Activated T-helper 1 cell treated with anti-CD3 and anti-CD28 coated beads, Interleukin-12 subunit alpha, Interleukin-12 subunit beta, Interleukin-2, Interleukin-4 antibody, amounts not matched to agents 30 ng/mL and 10 ng/mL and 1 ng/mL, durations not matched to agents 14 hours and 24 hours and 36 hours (primary cell): ENCODE measurements at places on chromosomes 4 and X. TPM values are rescaled to one million over a fixed set of nuclear protein-coding genes. Genes with fewer than 3 reads are reported as not detected.
A peak's percentile ranks its signal among the peaks of the same experiment; 100 is the strongest.

ARMCX4 gene
- total RNA-seq: 3.3 and 4.8 TPM in 2 replicates

SORCS2 gene
- not detected in 2 replicates for total RNA-seq

MAOA gene
- 0.54 and 0.57 TPM in 2 replicates for total RNA-seq

MAGEB1 gene
- not detected in 2 replicates for total RNA-seq

ZCCHC18 gene
- 0.57 and 0.76 TPM in 2 replicates for total RNA-seq

DNA sequence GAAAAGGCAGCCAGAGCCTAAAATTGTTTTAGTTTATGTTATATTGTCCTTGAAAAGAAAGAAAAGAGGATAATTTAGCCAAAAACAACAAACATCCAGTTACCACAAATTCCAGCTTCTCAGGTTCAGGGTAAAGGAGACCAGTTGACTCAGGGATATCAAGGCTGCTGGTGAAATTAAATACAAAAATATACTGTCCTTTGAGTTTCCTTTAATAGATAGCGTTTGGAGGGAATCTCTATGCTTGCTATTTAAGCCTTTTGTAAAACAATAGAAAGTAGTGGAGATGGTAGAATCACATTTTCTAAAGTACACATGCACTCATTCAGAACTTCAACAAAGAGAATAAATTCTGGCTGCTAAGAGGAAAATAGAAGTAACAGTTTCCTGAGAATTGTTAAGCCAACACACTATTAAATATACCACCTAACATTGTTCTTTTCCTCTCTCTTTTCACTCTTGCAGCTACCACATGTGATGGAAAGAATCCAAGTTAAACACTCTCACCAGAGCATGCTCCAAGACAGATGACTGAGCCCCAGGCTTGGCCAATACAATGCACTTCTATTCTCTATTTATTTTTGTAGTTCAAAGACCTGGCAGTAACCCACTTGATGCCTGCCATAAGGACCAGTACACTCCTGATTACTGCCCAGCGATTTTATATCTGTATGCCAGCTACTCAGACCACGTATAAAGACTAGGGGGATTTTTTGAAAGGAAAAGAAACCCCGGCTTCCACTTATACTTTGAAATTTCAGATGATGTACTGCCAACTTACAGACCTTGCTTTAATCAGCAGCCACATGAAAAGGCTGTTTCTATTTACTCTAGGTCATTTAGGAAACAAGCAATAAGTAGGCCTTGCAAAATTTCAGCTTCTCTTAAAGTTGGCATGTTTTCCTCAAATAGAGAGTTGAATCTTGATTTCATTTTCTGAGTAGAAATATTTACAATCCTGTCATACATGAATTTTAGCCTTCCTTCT lies 756.9 kb downstream of the FAT4 start:
- H3K27ac ChIP-seq: no peak overlapping the region
- no peak overlapping the region for H3K4me3 ChIP-seq
- no peaks in the 10 kb centered on the region for H3K27me3 ChIP-seq
- H3K4me1 ChIP-seq: no peaks in the 10 kb centered on the region
- no peaks in the 10 kb centered on the region for H3K36me3 ChIP-seq
- no peak for DNase-seq

GRCh38 chr4:69800599-69800998 lies 40.2 kb upstream of the SULT1B1 start:
- DNase-seq: no peak
- no peak overlapping the region for H3K27ac ChIP-seq
- no peaks in the 10 kb centered on the region for H3K36me3 ChIP-seq
- H3K4me1 ChIP-seq: no peaks in the 10 kb centered on the region
- peaks cover 5% of the 10 kb centered on the region for H3K27me3 ChIP-seq

DNA sequence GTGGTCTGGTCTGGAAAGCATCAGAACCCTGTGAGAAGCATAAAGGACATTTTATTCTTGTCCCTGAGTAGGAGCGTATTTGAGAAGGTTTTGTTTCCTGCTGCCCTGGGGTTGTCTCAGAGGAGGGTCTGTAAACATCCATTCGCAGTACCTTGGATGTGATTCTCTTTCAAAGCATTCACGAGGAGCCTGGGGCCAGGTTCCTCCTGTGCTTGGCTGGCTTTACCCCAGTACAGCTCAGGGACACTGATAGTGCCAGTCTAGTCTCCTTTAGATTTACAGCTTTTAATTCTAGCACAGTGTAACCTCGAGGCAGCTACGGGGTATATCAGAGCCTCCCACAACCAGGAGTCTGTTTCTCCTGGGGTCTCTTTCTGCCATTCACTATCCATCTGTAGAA lies 2.7 kb downstream of the CLRN2 start:
- H3K4me3 ChIP-seq: no peak overlapping the region
- peaks cover 4% of the 10 kb centered on the region for H3K4me1 ChIP-seq
- H3K27me3 ChIP-seq: peaks cover 26% of the 10 kb centered on the region
- H3K36me3 ChIP-seq: no peaks in the 10 kb centered on the region

- no peak for DNase-seq
- H3K27ac ChIP-seq: no peak overlapping the region
- H3K36me3 ChIP-seq: no peaks in the 10 kb centered on the region
- no peaks in the 10 kb centered on the region for H3K4me1 ChIP-seq
- no peak overlapping the region for H3K4me3 ChIP-seq
These were observed 190.7 kb upstream of the BMP3 start for GRCh38 chr4:80839792-80840191.

DNA sequence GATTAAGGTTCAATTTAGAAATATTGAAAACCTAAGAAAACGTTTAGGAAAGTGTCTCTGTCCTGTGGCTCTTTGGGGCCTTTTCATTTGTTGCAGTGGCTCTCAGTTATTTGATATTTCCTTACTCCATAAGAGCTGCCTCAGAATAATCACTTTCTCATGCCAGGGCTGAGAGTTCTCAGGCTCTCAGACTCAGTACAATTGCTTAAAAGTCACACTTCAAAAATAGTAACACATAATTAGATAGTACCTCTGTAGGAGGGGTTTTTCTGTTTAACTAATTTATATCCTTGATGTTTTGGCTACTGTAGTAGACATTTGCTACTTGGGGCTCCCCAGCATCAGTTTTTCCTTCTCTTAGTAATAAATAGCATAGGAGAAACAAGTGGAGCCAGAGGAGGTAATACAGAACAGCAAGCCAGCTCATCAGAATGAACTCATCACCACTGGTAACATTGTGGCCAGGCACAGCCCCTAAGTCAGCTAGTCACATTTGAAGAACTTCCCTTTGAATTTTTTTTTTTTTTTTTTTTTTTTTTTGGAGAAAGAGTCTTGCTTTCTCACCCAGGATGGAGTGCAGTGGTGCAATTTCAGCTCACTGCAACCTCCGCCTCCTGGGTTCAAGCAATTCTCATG lies 8.0 kb upstream of the HNRNPD start:
- H3K27ac ChIP-seq: no peak overlapping the region
- no peak overlapping the region for H3K4me3 ChIP-seq
- peaks cover 7% of the 10 kb centered on the region for H3K27me3 ChIP-seq
- H3K36me3 ChIP-seq: peaks cover 5% of the 10 kb centered on the region
- no peak for DNase-seq

DNA sequence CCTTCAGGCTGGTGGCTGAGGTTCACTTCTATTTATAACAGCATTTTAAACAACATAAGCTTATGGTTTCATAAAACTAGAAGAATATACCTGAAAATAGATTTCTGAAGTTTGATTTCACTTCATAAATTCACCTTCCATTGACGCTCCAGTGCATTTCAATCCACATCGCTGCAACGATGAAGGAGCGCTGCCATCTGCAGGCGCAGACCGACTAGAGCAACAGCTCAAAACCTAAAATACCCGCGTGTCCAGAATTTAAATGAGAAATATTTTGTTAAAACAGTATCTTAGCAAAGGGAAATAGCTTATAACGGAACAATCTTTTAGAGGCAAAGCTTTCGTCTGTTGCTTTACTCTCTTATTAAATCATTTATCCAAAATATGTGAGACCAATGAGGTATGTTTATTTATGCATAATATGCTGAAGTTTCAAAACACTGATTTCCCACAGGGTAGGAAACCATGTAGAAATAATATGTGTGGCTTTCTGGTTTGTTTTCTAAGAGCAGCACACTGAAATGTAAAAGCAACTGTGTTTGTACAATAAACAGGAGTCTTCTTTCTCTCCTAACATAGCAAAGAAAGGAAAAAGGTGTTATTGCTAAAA lies 816.4 kb upstream of the FRG1 start:
- DNase-seq: no peak
- H3K4me3 ChIP-seq: no peak overlapping the region
- no peaks in the 10 kb centered on the region for H3K27me3 ChIP-seq
- H3K27ac ChIP-seq: no peak overlapping the region
- no peaks in the 10 kb centered on the region for H3K4me1 ChIP-seq
- no peaks in the 10 kb centered on the region for H3K36me3 ChIP-seq

GRCh38 chrX:107227780-107228485 lies 21.5 kb downstream of the DNAAF6 start:
- no peak overlapping the region for H3K4me3 ChIP-seq
- H3K27me3 ChIP-seq: peaks cover 4% of the 10 kb centered on the region
- H3K36me3 ChIP-seq: no peaks in the 10 kb centered on the region

GRCh38 chr4:56330691-56331090 lies 56.6 kb downstream of the AASDH start:
- no peak overlapping the region for H3K4me3 ChIP-seq
- H3K4me1 ChIP-seq: no peaks in the 10 kb centered on the region
- peaks cover 2% of the 10 kb centered on the region for H3K36me3 ChIP-seq
- H3K27ac ChIP-seq: no peak overlapping the region
- DNase-seq: no peak

GRCh38 chrX:135006187-135006586 lies 15.4 kb downstream of the SMIM10 start:
- H3K4me3 ChIP-seq: no peak overlapping the region
- no peaks in the 10 kb centered on the region for H3K36me3 ChIP-seq
- DNase-seq: no peak
- H3K27ac ChIP-seq: no peak overlapping the region
- peaks cover 3% of the 10 kb centered on the region for H3K27me3 ChIP-seq

GRCh38 chr4:148126825-148127224 lies 315.4 kb downstream of the NR3C2 start:
- no peak for DNase-seq
- no peak overlapping the region for H3K27ac ChIP-seq
- H3K36me3 ChIP-seq: peaks cover 1% of the 10 kb centered on the region
- no peaks in the 10 kb centered on the region for H3K4me1 ChIP-seq
- no peak overlapping the region for H3K4me3 ChIP-seq
- no peaks in the 10 kb centered on the region for H3K27me3 ChIP-seq

DNA sequence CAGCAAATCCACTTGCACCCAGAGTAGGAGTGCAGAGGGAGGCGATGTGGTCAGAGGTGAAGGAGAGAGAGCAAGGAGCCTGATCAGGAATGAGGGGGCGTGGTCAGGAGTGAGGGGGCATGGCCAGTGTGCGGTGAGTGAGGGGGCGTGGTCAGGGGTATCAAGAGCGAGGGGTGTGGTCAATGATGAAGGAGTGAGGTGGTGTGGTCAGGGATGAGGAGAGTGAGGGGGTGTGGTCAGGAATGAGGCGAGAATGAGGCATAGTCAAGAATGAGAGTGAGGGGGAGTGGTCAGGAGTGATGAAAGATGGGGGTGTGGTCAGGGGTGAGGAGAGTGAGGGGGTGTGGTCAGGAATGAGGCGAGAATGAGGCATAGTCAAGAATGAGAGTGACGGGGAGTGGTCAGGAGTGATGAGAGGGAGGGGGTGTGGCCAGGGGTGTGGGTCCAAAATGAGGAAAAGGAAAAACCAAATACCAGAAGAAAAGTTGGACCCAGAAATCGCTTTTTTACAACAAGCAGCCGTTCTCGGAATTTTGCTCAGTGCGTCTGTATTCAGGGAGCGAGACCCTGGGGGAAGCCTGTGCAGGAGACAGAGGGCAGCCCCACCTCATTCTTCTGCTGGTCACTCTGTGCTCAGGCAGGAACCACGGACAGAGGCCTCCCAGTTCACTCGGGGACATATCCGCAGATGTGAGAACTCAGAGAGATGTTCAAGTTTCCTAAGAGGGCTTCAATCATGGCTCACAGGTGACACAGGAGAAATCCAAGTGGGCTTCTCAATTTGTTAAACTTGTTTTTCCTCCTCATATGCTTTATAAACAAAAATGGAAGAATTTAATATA lies 47.5 kb downstream of the MAGEA1 start:
- peaks cover 10% of the 10 kb centered on the region for H3K27me3 ChIP-seq
- H3K4me1 ChIP-seq: no peaks in the 10 kb centered on the region
- no peaks in the 10 kb centered on the region for H3K36me3 ChIP-seq
- no peak for DNase-seq
- H3K27ac ChIP-seq: no peak overlapping the region

GRCh38 chrX:54042609-54043021 lies 1.7 kb downstream of the PHF8 start:
- H3K4me1 ChIP-seq: peaks cover 18% of the 10 kb centered on the region
- no peaks in the 10 kb centered on the region for H3K27me3 ChIP-seq
- H3K27ac ChIP-seq: peak overlapping the region; percentile 98
- peaks cover 11% of the 10 kb centered on the region for H3K36me3 ChIP-seq
- DNase-seq: peak; percentile 4

- no peaks in the 10 kb centered on the region for H3K27me3 ChIP-seq
- no peaks in the 10 kb centered on the region for H3K36me3 ChIP-seq
- no peak overlapping the region for H3K27ac ChIP-seq
- no peak for DNase-seq
- no peak overlapping the region for H3K4me3 ChIP-seq
- H3K4me1 ChIP-seq: no peaks in the 10 kb centered on the region
These were observed 55.4 kb upstream of the TRO start for GRCh38 chrX:54865208-54865607.

GRCh38 chr4:7253341-7253700 lies 61.0 kb downstream of the SORCS2 start:
- H3K4me3 ChIP-seq: no peak overlapping the region
- H3K4me1 ChIP-seq: no peaks in the 10 kb centered on the region
- DNase-seq: no peak
- H3K27me3 ChIP-seq: no peaks in the 10 kb centered on the region
- H3K27ac ChIP-seq: no peak overlapping the region
- H3K36me3 ChIP-seq: no peaks in the 10 kb centered on the region

GRCh38 chr4:89064848-89065247 lies 7.9 kb upstream of the FAM13A start:
- no peaks in the 10 kb centered on the region for H3K4me1 ChIP-seq
- no peak for DNase-seq
- H3K4me3 ChIP-seq: no peak overlapping the region
- H3K27ac ChIP-seq: no peak overlapping the region

- no peaks in the 10 kb centered on the region for H3K4me1 ChIP-seq
- no peaks in the 10 kb centered on the region for H3K36me3 ChIP-seq
- DNase-seq: no peak
- no peak overlapping the region for H3K27ac ChIP-seq
These were observed 22.3 kb downstream of the APLN start for GRCh38 chrX:129632443-129632842.

GRCh38 chr4:141659539-141659938 lies 23.2 kb downstream of the IL15 start:
- H3K27me3 ChIP-seq: no peaks in the 10 kb centered on the region
- no peak overlapping the region for H3K27ac ChIP-seq
- no peaks in the 10 kb centered on the region for H3K36me3 ChIP-seq
- DNase-seq: no peak
- no peak overlapping the region for H3K4me3 ChIP-seq

- H3K27me3 ChIP-seq: no peaks in the 10 kb centered on the region
- H3K27ac ChIP-seq: no peak overlapping the region
- peaks cover 12% of the 10 kb centered on the region for H3K36me3 ChIP-seq
- H3K4me1 ChIP-seq: peaks cover 20% of the 10 kb centered on the region
These were observed 62.8 kb downstream of the SH3KBP1 start for GRCh38 chrX:19824603-19825002.

GRCh38 chr4:55359397-55359916 lies 13.4 kb downstream of the SRD5A3 start:
- no peak overlapping the region for H3K27ac ChIP-seq
- H3K36me3 ChIP-seq: peaks cover 9% of the 10 kb centered on the region
- DNase-seq: no peak
- no peak overlapping the region for H3K4me3 ChIP-seq
- peaks cover 12% of the 10 kb centered on the region for H3K4me1 ChIP-seq
- no peaks in the 10 kb centered on the region for H3K27me3 ChIP-seq
